ENCODE measurements at places on chromosomes 3 and 15.

GRCh38 chr3:174533286-174533685 is 325.8 kb upstream of the NAALADL2 start:
- DNase-seq, result no peak

DNA sequence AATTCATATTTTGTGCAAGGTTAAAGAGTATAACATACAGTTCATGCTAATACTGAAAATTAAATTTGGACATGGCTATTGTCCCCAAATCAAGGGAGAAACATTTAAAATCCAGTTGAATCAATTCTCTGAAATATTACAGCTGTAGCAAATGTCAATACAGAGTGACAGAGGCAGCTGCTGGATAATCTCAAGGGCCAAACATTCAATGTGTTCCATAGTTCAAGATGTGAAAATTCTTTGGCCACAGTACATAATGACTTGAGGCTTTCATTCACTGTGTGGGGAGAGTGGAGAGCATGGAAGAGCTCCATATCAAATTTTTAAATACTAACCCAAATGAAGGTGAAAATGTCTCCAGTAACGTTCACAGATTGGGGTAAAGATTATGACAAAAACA is 1192.8 kb upstream of the CADM2 start:
- DNase-seq, result no peak

GRCh38 chr3:140765246-140765645 is 87.4 kb downstream of the TRIM42 start:
- DNase-seq, result no peak

- DNase-seq, result no peak
Observed at GRCh38 chr3:126312341-126312740, 44.9 kb downstream of the KLF15 start.

- DNase-seq, result no peak
Observed at GRCh38 chr3:100420885-100421284, 19.5 kb downstream of the LNP1 start.

DNA sequence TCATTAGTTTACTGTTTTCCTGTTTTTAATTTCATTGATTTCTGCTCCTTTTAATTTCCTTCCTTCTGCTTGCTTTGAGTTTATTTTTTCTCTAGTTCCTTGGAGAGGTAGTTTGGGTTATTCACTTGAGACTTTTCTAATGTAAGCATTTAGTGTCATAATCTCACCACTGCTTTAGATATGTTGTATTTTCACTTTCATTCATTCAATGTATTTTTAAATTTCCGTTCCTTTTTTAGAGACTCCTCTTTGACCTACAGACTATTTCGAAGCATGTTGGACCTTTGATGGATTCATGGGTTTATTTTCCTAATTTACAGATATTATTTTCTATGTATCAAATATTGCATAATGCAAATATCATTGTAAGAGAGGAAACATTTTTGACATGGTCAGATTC is 23.3 kb downstream of the KLHL18 start:
- DNase-seq, result no peak

Measured in NCI-H2029 (cell line).